Left colon (tissue), 2 donors: ENCODE measurements at places on chromosomes 7 and 10. TPM values are rescaled to one million over a fixed set of nuclear protein-coding genes. Genes with fewer than 3 reads are reported as not detected.

DNA sequence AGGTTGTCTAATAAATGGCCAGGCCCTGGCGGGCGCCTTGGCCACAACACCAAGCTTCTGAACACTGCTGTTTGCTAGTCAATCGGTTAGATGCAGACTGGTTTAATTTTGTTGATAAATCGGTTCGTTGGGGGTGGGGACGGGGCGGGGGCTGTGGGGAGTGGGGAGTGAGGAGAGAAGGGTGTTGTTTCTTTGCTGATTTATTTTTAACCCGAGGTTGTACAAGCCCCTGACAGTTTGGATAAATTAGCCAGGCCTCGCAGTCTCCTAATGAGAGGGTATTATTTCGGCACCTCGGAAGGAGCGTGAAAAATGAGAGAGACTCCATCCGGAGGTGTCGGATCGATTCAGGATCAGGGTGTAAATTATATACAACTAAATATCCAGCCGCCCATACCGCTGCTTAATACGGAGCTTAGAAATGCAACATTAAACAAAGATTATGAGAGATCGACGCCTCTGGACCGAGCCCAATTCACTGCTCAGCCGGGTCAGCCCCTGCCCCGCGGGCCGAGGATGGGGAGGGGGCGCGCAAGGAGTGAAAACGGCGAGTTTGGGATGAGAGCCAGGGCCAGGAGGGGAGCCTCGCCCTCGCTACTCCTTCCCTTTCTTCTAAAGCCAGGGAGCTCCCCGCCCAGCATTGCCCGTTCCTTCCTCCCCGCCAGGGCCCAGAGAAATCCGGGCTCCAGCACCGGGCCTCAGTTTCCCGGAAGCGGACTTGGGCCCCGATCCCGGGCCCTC lies 8.0 kb downstream of the UNCX start:
- no peak for DNase-seq

Gene ZPBP
- not detected for total RNA-seq

Gene LRWD1
- 12.6 TPM for total RNA-seq

- no peak for DNase-seq
Observed at GRCh38 chr10:100565206-100565985, 29.7 kb downstream of the HIF1AN start.

Gene FHIP2A
- 15.1 TPM for total RNA-seq

Gene INHBA
- total RNA-seq: 0.15 TPM

GRCh38 chr10:73916761-73917470 lies 6.0 kb downstream of the PLAU start:
- DNase-seq: no peak

GRCh38 chr10:81036257-81036656 lies 498.6 kb downstream of the SH2D4B start:
- no peak for DNase-seq

GRCh38 chr10:78717200-78717599 lies 351.6 kb upstream of the ZMIZ1 start:
- no peak for DNase-seq
